ENCODE measurements at places on chromosomes 3 and 15.

GRCh38 chr15:47705281-47705997 is 11.9 kb upstream of the SEMA6D start:
- DNase-seq, result no peak

- no peak for DNase-seq
Measured at GRCh38 chr15:29911705-29912104, 89.4 kb upstream of the TJP1 start.

DNA sequence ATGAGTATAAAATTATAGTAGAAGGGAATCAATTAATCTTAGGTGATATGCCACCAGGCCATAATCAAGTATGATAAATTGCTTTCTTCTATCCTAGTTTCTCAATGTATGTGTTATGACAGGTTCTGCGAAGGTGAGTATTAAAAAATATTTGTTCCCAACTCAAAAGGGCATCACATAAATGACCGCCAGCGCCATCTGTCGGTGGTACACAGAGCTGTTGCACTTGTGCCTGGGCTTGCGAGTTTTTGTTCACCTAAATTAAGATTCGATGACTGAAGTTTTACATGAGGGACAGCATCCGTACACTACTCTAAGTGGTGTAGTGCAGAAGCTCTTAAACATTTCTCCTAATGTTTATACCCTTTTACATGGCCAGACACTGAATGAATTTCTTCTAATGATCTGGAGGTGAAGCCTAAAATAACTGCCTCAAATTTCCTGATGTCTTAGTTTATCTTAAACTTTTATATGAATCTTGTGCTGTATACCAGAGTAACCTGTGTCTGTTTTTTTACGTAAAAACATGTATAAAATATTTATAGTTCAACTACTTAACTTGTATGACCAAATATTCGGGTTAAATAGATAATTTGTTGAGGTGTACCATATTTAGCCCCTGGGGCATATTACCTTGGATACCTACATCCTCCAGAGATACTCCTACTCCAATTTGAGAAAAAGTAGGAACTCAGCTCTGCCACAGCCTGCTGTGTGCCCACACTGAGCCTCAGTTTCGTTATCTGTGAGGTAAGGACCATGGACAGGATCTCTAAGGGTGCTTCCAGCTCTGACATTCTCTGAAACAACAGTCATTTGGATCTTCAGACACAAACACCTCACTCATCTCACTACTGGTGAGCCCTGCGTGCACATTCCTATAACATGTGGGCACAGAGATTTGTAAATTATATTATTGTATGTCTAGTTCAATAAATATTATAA is 365.6 kb downstream of the MAGI1 start:
- DNase-seq, result no peak

GRCh38 chr3:151871639-151872468 is 1.6 kb upstream of the SUCNR1 start:
- DNase-seq, result no peak

- DNase-seq, result no peak
Measured at GRCh38 chr3:146650691-146651442, 45.7 kb upstream of the PLSCR5 start.

DNA sequence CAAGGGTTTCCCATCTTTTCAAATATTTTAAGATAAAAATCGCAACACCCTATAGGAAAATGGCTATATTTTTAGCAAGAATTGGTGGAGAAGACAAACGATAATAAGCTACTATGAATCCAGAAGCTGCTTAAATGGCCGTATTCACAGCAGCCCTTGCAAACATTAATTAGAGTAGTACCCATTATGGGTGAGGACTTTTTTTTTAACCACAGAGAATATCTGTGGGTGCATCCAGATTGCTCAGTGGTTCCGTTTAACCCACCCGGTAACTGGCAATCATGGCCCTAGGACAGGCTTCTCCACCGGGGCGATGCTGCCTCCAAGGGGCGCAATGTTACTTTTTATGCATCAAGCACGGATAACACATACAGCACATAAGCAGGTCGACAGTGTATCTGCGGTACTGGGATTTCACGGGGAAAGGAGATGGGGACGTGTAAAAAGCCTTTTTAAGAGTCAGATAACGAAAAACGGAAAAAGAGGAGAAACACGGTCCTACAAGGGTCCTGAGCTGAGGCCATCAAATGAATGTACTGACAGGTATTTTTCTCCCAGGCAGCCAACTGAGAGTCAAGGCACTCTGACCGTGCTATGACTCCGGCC is 968 bp upstream of the TMEM266 start:
- peak; percentile 4 for DNase-seq

GRCh38 chr15:94840794-94841783 is 609.7 kb downstream of the MCTP2 start:
- no peak for DNase-seq

DNA sequence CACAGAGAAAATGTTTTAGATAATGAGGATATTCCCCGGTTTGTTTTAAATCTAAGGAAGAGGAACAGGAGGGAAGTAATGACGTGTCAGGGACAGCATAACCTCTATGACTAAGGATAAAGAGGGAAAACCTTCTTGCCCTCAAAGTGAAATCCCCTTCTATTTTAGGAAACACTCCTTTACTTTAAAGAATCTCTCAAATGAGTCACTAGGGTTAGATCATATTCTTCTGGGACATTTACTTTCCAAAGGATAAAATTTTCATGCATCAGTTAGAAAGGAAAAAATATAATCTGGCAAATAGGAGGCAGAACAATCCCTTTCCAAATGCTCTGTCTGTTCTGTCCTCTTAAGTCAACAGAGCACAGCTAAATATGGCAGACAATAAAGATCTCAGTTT is 43.2 kb upstream of the UBE2E2 start:
- DNase-seq, result no peak

DNA sequence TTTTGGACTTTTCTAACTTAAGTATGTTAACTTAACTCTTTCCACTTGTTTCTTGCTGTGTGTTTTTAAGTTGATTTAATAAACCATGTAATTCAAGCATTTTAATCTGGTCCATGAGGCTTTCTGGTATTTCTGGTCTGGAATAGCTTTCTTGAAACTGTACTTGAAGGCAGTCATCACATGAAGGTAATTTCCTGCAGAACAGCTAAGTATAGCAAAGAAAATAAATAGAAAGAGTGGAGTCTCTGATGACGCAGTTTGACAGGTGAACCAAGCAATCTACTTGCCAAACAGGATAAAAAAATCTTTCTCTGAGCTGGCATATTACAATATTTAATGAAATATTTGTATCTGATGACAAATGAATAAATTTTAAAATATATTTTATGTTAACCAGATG is 74.9 kb downstream of the BTLA start:
- DNase-seq, result no peak

DNA sequence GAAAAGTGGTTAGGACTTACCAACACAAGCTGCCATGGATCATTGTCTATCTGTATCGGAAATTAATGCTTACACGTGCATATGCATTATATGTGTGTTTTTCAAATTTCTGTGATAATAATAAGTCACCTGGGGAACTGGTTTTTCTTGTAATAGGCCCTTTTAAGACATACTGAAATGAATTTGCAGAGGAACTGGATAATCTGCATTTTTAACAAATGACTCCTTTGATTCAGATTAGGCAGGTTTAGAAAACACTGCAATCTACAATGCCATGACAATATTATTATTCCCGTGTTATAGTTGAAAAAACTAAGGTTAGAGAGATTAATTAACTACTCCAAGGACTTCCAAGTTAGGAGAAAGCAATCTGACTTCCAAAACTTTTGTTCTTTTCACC is 23.4 kb downstream of the STRIT1 start:
- DNase-seq, result no peak

GRCh38 chr15:42059661-42060476 is 34.5 kb downstream of the PLA2G4D start:
- DNase-seq, result peak; percentile 75

DNA sequence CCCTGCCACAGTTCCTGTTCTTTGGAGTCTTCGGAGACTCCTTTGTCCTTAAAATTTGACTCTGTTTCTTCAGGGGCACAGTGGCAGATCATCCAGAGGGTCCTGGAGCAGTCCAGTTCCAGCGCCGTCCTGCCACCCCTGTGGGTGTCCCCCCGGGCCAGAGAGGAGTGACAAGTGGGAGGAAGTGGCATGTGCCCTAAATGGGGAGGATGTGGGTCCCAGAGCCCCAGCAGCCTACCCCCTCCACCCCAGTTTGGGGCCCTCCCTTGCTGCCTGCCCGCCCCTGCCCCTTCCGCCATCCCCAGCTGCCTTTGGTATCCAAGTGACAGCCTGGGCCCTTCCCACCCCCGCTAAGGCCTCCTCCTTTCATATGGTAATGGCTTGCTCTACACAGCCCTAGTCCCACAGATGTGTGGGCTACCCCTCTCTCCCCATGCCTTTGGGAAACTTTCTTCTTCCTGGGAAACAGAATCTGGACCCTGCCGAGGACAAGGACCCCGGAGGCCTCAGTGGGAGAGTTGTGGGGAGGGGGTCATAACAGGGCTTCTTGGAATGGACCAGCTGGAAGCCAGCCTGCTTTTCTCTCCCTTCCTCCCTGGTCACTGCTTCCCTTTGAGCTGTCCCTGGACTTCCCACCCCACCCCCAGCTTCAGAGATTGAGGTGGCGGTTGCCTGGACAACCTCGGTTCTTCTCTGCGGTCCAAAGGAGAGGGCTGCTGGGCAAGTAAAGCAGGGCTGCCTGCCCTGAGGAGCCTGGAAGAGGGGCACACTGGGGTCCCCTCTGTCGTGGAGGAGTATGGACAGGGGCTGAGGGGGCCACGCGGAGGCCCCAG is 43.2 kb downstream of the KLHL25 start:
- DNase-seq, result no peak

- no peak for DNase-seq
Measured at GRCh38 chr3:46462111-46462510, 2.6 kb downstream of the LTF start.

DNA sequence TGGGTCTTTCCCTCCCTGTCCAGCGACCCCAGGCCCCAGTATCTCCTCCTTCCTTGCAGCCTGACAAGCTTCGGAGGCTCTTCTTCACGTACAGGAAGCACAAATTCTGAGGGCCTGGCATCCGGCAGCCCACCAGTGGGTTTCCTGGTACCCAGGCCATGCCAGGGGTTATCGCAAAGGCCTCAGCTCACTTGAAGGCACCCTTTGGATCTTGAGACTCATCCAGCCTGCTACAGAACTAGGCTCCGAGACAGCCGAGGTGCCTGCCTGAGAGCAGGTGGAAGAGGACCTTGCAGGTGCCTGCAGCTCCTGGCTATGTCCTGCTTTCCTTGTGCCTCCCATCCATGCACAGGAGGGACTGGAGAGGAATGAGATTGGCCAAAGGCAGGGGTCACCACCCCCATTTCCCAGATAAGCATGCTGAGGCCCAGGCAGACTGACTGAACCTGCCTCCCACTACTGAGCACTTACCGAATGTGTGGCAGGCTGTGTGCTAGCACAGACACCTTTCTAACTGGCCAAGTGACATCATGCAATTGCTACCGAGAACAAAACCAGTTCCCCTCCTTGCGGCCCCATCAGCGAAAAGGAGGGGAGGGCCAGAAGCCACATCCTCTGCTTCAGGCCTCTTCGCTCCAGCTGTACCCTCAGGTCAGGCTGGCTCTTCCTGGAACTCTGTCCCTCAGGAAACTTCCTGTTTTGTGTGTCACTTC is 11.2 kb downstream of the SH2D7 start:
- no peak for DNase-seq

GRCh38 chr15:82928711-82929110 is 23.8 kb downstream of the HOMER2 start:
- no peak for DNase-seq

DNA sequence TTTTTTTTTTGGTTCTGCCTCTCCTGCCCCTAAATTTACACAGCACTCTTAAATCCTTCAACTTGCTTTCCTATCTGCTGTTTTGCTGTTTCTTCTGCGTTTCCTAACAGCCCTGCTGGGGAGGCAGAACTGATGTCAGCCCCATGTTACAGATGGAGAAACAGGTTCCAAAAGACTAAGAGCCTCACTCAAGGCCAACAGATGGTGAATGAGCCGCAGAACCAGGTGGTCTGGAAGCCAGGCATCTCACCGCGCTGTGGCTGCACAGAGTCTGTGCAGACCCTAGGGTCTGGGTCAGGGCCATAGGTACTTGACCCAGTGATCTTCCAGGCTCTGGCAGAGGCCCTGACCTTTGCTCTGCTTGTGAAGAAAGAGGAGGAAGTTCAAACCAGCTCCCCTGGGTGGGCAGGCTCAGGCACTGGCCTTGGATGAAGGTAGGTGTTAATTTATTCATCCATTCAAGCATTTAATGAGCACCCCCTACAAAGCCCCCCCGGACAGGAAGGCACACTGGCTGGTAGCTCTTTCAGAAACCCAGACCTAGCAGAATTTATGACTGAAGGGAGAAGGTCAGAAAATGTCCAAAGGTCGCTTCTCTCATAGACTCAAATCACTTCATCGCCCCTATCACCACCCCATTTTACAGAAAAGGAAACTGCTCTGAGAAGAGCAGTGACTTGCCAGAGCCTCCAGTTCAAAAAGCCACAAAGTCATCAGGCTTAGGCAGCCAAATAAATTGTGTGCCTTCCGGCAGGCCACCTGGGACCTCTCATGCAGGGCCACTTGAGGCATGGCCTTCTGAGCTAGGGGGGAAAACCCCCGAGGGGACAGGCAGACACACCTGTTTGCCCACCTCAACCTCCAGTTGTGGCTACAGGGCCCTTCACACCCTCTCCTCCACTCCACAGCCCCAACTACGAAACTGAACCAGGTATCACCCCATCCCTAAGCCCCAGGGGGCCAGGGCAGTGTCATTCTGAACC is 2.7 kb downstream of the CHDH start:
- no peak for DNase-seq

DNA sequence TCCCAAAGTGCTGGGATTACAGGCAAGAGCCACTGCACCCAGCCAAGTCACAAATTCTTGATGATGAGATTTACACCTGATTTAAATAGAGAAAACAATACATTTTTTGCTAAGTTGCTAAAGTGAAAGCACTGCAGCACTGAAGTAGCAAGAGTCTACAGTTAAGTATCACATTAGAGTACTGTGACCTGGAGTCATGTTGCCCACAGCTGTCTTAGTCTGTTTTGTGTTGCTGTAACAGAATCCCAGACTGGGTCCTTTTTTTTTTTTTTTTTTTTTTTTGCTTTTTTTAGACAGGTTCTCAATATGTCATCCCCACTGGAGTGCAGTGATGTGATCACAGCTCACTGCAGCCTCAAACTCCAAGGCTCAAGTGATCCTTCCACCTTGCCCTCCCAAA is 23.2 kb upstream of the GNB4 start:
- DNase-seq, result no peak

DNA sequence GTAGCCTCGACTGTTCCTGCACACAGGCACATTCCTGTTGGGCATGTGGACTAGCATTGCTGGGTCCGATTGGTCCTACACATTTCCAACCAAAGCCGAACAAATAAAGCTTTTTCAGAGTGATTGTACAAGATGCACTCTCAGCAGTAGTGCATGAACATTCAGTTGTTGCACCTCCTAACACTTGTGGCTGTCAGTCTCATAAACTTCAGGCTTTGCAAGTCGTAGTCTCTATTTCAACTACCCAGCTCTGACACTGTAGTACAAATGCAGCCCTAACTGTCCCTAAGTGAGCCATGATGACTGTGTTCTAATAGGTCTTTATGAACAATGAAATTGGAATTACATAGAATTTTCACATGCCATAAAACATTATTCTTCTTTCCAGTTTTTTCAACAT is 281.7 kb upstream of the ATP10A start:
- DNase-seq, result no peak
